ACHN (cell line): ENCODE measurements at places on chromosomes 12 and 14.
A peak's percentile ranks its signal among the peaks of the same experiment; 100 is the strongest.

DNA sequence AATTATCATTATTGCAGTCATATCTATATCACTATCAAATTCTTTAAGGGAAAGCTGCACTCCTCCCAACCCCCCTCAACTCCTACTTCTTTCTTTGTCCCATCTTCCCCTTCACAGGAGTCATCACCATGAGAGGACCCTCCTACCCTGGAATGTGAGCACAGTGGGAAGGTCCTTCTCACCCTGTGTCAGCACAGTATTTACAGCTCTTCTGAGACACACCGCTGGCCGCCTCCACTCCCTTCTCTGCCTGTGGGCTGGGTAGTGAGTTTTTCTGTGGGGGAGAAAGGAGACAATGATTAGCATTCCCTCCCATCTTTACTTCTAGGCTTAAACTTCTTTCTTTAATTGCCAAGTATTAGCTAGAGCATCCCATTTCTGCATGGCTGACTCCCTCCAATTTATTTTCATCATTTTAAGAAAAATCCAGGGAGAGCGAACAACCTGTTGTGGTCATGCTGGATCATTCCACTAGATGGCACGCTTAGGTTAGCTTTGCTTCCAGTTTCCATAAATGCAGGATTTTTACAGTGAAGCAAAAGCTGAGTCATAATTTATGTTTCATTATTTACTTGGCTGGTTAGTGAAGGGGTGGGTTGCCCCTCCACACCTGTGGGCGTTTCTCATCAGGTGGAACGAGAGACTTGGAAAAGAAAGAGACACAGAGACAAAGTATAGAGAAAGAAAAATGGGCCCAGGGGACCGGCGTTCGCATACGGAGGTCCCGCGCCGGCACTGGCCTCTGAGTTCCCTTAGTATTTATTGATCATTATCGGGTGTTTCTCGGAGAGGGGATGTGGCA, 188.5 kb downstream of the ALX1 start:
- peak; percentile 81 for DNase-seq

- DNase-seq = no peak
Measured at GRCh38 chr12:3527181-3527580, 36.2 kb downstream of the PRMT8 start.

GRCh38 chr12:27573972-27574371, 50.0 kb downstream of the PPFIBP1 start:
- peak; percentile 66 for DNase-seq

GRCh38 chr12:66503746-66504145, 175.1 kb downstream of the GRIP1 start:
- DNase-seq = no peak

DNA sequence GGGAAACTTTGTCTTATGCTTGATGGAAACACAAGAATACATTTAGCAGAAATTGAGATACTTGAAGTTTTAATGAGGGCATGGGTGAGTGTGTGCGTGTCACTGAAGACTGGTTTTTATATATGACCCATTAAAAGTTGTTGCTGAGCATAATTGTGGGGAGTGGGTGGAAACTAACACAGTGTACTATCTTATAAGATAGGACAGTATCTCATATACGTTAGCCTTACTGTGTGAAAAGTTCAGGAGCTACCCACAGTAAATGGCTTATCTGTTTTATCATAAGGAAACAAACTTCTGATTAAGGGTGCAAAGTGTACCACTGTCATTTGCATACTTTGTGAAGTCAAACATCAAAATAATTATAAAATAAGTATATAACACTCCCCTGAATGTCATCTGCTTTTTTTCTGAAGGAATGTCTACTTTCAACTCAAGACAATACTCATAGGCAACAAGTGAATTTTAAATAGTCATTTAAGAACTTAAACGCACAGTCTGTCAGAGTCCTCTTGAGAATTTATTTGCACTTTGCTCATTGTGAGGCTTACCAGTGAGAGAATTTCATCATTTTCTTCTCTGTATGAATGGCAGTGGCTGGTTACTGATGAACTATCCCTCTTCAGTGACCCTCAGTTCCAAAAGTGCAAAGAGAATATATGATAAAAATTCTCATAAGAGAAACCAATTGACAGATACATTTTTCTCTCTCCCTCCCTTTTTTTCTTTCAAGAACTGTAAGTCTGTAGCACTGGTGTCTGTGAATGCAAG, 4.2 kb downstream of the PDE3A start:
- DNase-seq = no peak

DNA sequence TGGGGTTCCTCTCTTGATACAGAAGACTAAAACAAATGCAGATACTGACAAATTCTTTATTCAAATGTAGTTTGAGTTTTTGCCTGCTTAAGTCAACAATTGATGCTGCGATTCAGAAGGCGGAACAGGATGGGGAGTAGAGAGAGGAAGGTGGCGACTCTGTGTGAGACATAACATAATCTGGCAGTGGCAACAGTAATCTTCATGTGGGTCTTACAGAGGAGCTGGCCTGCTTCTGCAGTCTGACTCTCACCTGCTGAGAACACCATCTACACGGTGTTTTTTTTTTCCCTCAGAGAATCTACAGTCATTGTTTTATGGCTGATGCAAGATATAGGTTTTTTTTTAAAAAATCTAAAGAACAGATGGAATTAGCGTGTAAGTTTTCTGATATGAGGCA, 10.1 kb downstream of the CCDC92 start:
- no peak for DNase-seq
